Naive thymus-derived CD4-positive, alpha-beta T cell (primary cell): ENCODE measurements at places on chromosomes 1 and 21. TPM values are rescaled to one million over a fixed set of nuclear protein-coding genes. Genes with fewer than 3 reads are reported as not detected.

- H3K27ac ChIP-seq = no peak overlapping the region
- H3K36me3 ChIP-seq = no peaks in the 10 kb centered on the region
- DNase-seq = no peak
- no peak overlapping the region for H3K4me3 ChIP-seq
- no peaks in the 10 kb centered on the region for H3K27me3 ChIP-seq
- H3K4me1 ChIP-seq = no peaks in the 10 kb centered on the region
Observed at GRCh38 chr1:184493987-184494388, 107.2 kb downstream of the C1orf21 start.

DNA sequence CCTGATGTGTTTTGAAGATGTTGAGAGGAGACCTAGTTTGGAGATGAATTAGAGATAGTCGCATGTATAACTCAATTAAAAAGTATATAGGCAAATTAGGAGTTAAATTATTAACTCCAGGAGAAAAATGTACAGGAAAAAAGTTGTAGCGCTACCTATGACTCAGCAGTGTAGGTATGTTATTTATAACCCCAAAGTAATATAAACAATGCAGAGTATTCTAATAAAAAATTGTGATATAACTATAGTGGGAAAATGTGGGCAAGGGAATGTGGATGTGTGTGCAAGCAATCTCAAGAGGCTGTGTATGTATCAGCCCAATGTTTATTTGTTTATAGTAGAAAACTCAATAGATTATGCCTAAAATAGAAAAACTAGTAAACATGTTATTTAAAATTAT is 144.5 kb downstream of the BRINP2 start:
- no peaks in the 10 kb centered on the region for H3K4me1 ChIP-seq
- H3K27ac ChIP-seq = no peak overlapping the region
- no peak for DNase-seq

DNA sequence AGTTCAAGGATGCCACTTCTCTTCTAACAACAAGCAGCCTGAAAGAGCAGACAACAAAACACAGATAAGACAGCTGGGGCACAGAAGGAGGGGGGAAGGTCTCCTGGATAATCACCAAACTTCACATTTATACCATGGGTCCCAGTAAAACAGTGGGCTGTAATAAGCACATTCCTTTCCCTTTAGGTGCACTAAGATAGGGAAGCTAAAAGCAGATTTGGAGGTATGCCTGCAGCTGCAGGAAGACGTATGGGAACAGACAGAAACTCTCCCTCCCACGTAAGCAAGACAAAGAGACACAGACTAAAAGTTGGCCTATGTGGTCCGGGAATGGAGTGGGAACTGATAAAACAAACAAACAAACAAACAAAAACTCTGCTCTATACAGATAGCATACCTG is 612.1 kb downstream of the MRPL39 start:
- no peaks in the 10 kb centered on the region for H3K4me1 ChIP-seq
- no peak overlapping the region for H3K27ac ChIP-seq
- DNase-seq = no peak
- H3K4me3 ChIP-seq = no peak overlapping the region

DNA sequence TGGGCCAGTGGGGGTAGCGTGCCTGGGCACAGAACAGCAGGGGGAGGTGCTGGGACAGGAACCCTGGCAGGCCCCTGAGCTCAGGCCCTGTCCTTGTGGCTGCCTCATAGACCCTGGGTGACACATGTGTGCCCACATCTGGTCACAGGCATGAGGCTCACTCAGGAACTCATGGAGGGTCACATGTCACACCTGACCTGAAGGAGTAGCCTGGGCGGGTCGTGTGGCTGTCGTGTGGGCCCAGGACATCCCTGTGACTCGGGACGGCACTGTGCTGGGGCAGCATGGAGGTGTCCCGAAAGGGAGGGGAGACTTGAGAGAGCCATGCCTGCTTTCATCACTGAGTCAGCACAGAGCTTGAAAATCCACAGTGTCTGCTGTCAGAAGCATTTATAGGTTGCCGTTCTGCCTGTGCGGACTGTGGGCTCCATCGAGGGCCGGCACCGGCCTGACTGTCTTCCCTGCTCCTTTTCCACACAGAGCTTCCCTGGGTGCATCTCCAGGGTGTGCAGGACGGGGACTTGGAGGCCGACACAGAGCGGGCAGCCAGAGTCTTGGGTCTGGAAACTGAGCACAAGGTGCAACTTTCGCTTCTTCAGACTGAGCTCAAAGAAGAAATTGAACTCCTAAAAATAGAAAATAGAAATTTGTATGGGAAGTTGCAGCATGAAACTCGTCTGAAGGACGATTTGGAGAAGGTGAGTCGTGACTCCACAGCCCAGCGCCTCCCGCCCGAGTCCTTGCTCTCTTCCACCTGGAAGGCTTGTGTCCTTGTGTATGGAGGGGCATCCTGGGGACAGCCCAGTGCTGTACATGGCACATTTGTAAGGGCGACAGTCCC is 32.8 kb downstream of the PCNT start:
- no peaks in the 10 kb centered on the region for H3K4me1 ChIP-seq
- DNase-seq = no peak
- H3K4me3 ChIP-seq = no peak overlapping the region

GRCh38 chr1:27990920-27991537 is 31.3 kb downstream of the XKR8 start:
- no peak for DNase-seq
- H3K27me3 ChIP-seq = no peaks in the 10 kb centered on the region
- no peak overlapping the region for H3K4me3 ChIP-seq
- H3K36me3 ChIP-seq = peaks cover 6% of the 10 kb centered on the region

- H3K27me3 ChIP-seq = no peaks in the 10 kb centered on the region
- no peak overlapping the region for H3K27ac ChIP-seq
- H3K4me1 ChIP-seq = peaks cover 27% of the 10 kb centered on the region
- no peak overlapping the region for H3K4me3 ChIP-seq
Observed at GRCh38 chr1:9561429-9561828, 22.2 kb downstream of the SLC25A33 start.

DNA sequence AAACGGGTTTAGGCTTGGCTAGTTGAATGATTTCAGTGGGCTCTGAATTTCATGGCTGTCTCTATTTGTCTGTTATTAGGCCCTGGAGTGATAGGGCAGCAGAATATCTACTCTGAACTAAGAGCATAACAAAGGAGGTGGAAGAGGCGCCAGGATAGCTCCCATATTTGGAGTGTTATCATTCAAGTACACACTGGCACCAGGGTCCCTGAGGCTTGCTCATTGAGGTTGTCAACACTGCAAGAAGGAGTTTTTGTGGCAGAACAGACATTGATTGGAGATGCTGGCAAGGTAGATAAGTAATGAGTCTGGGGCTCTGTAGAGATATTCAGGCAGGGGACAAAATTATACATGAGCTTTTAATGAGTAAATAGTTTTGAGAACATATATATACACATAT is 1748.4 kb downstream of the MRPL39 start:
- H3K4me1 ChIP-seq = peaks cover 19% of the 10 kb centered on the region
- H3K36me3 ChIP-seq = no peaks in the 10 kb centered on the region
- H3K27ac ChIP-seq = no peak overlapping the region
- DNase-seq = no peak

- H3K4me3 ChIP-seq = no peak overlapping the region
- H3K27me3 ChIP-seq = no peaks in the 10 kb centered on the region
- peaks cover 13% of the 10 kb centered on the region for H3K4me1 ChIP-seq
- no peaks in the 10 kb centered on the region for H3K36me3 ChIP-seq
- H3K27ac ChIP-seq = peak overlapping the region; percentile 52
- DNase-seq = peak; percentile 47
Observed at GRCh38 chr1:2152954-2153353, 41.6 kb downstream of the FAAP20 start.

DNA sequence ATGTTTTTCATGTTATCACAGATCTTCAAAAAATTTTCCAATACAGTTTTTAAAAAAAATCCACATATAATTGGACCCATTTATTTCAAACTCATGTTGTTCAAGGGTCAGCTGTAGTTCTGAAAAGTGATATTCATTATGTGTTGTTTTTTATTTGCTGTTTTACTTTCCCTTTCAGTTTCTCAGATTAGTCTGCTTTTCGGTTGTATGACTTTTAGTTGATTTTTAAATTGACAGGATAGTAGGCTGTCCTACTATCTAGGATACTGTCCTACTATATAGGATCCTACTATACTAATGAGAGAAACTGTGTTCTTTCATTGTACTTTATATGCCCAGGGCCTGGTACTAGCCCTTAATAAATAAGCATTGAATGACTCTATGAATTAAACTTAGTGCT is 33.6 kb upstream of the GPR52 start:
- DNase-seq = no peak
- H3K27me3 ChIP-seq = no peaks in the 10 kb centered on the region
- no peak overlapping the region for H3K27ac ChIP-seq
- H3K36me3 ChIP-seq = no peaks in the 10 kb centered on the region
- H3K4me1 ChIP-seq = no peaks in the 10 kb centered on the region

- H3K4me3 ChIP-seq = no peak overlapping the region
- no peaks in the 10 kb centered on the region for H3K27me3 ChIP-seq
- no peak for DNase-seq
- no peaks in the 10 kb centered on the region for H3K4me1 ChIP-seq
Observed at GRCh38 chr1:8281843-8282509, 35.9 kb upstream of the SLC45A1 start.

DNA sequence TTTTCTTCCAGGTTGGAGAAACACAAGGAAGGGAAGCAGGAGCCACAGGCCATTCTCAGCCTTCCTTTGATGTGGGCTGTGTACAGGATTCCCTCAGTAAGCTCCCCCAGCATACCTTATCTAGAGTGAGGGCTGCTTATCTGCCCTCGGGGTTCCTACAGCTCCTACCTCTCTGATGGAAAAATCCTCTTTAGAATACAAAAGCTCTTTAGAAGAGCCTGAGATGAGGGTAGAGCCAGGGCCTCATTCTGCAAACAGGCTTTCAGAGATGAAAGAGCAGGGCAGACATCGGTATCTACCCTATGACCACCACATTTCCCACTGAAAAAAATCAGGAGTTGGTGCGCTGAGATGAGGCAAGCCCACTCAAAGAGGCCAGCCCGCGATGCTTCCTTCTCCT is 85.1 kb downstream of the PLPP3 start:
- no peaks in the 10 kb centered on the region for H3K4me1 ChIP-seq
- H3K27ac ChIP-seq = no peak overlapping the region
- no peak overlapping the region for H3K4me3 ChIP-seq
- no peak for DNase-seq
- no peaks in the 10 kb centered on the region for H3K36me3 ChIP-seq

DNA sequence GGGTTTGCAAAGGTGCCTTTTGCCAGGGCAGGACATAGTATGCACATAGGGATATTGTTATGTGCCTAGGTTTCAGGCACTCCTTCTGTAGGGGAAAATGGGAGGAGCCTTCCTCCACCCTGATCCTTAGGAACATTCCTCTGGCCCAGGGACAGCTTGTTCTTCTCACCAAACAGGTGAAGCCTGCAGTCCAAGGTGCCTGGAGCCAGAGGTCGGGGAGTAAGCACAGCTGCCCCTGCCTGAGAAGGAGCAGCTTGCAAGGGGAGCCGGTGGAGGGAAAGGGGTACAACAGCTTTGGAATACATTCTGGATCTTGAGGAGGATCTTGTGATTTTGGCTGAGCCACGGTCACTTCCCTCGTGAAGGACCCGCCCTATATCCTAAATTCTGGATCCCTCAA is 82.4 kb upstream of the CD1D start:
- H3K27me3 ChIP-seq = no peaks in the 10 kb centered on the region
- DNase-seq = no peak
- no peak overlapping the region for H3K4me3 ChIP-seq
- H3K27ac ChIP-seq = no peak overlapping the region
- H3K4me1 ChIP-seq = no peaks in the 10 kb centered on the region

- no peak overlapping the region for H3K4me3 ChIP-seq
- H3K27me3 ChIP-seq = no peaks in the 10 kb centered on the region
- no peak for DNase-seq
Observed at GRCh38 chr1:240619906-240620621, 8.1 kb upstream of the GREM2 start.

Gene B3GALT2
- 0.73 TPM for total RNA-seq

Gene HES3
- not detected for total RNA-seq

Gene AGTRAP
- total RNA-seq = 32.7 TPM

Gene LRRC8B
- total RNA-seq = 8.8 TPM

Gene AQP10
- not detected for total RNA-seq

Gene SNAPIN
- 29.8 TPM for total RNA-seq
